Muscle of leg (tissue), 16 donors: ENCODE measurements at places on chromosomes 1 and 21. TPM values are rescaled to one million over a fixed set of nuclear protein-coding genes. Genes with fewer than 3 reads are reported as not detected.

DNA sequence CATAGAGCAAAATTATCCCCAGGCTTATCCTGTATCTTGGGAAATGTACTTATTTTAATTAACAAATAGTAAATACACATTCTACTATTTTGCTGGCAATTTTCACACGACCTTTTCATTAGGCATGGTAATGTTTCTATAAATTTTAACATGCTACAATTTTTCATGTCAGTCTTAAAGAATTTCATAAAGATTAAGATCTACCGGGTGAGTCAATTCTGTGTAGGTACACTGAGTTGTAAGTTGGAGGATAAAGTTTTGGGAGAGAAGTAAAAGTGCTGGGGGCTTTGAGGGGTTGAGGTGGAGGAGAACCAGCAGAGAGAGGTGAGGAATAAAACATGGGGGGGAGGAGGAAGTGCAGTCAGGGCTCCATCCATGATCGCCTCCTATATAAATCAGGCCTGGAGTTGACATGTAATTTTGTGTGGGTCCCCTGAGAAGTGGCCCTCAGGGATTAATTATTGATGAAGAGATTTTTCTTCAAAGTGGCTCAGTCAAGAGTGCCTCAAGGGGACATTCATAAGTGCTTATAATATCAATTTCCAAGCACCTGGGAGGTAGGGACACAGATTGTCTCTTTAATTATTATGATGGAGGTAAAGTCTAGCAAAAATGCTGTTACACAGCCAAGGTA, 7.2 kb downstream of the DPYD start:
- DNase-seq: no peak

- DNase-seq: peak; percentile 62
Measured at GRCh38 chr1:87330057-87330884, 1.6 kb downstream of the LMO4 start.

PLCH2 gene
- total RNA-seq: 0.35 TPM

NR1I3 gene
- not detected for total RNA-seq

DNA sequence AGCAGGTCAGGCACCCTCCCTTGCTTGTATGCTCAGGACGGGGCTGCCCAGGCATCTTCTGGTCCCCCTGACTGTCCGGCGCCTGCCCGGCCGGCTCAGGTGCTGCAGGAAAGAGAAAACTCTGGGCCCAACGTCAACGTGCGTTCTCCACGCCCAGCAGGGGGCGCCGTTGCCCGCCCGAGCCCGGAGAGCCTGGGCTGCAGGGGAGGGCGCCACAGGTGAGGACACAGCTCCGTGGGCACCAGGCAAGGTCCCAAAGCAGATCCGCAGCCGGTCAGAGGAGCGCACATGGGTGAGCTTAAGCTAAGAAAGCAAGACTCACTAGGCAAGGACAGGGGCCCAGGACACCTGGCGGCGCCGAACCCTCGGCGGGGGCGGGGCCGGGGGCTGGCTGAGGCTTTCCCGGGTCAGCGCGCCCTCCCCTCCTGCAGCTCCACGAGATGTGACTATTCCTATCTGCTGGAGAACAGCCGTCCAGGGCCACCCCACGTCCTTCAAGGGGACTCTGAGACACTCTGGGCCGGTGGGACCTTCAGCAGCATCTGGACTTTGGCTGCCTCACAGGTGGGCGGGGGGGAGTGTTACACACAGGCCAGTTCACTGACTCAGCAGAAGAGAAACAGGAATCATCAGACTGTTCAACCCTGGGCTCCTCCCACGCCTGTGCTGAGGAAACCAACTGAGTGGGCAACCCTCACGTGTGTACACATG, 29.3 kb downstream of the KRTAP10-1 start:
- peak; percentile 39 for DNase-seq

GRCh38 chr1:162992945-162993344, 76.2 kb upstream of the RGS4 start:
- DNase-seq: no peak

GRCh38 chr1:244157731-244158438, 106.8 kb downstream of the ZBTB18 start:
- no peak for DNase-seq

BCAS2 gene
- 27.3 TPM for total RNA-seq

REG4 gene
- not detected for total RNA-seq

DNA sequence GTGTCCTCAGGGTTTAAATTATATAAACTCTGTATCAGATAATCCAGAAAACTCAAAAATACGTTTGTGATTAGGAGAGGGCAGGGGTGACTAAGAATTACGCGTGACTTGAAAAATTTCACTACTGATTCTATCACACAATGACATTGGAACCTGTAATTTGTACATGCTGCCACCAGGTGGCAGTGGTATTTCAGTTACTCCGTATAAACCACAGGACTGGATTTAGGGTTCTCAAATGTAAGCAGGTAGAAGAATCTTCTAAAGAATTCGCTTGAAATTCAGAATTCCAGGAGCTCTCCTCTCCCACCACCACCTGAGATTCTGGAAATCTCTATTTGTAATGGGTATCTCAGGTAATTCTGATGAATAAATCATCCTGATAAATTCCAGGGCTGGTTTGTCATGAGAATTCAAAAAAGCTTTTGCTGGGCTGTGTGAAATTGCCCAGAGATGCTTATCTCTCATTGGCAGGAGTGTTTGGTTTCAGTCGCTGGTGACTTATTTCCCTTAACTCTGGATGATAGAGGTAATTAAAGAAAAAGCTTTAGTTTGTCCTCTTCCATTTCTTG, 1.7 kb upstream of the KRTAP7-1 start:
- DNase-seq: no peak

RPAP2 gene
- total RNA-seq: 31.1 TPM

GRCh38 chr1:80668372-80668771, 1132.4 kb upstream of the ADGRL2 start:
- DNase-seq: no peak

FCER1G gene
- total RNA-seq: 6.9 TPM

DNA sequence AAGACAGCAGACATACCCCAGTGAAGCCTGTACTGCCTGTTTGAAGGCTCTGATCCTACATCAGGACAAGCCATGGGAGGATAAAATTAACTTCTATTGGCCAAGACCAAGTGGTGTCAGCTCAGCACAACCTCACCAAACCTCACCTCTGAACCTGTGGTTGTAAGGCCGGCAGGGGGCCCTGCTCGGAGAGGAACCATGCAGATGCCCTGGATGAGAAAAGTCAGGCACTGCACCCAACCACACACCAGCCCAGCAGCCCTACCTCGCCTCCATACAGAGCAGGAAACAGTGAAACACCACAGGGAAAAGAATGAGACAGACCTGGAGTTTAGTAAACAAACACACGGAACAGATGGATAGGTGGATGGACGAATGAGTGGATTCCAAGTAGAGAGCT, 70.0 kb upstream of the PAX7 start:
- DNase-seq: no peak

NPPB gene
- not detected for total RNA-seq

- no peak for DNase-seq
Measured at GRCh38 chr1:18279351-18280074, 171.9 kb downstream of the IGSF21 start.

- peak; percentile 52 for DNase-seq
Measured at GRCh38 chr1:10866321-10867093, 70.1 kb upstream of the CASZ1 start.

AXDND1 gene
- total RNA-seq: 0.13 TPM

DNA sequence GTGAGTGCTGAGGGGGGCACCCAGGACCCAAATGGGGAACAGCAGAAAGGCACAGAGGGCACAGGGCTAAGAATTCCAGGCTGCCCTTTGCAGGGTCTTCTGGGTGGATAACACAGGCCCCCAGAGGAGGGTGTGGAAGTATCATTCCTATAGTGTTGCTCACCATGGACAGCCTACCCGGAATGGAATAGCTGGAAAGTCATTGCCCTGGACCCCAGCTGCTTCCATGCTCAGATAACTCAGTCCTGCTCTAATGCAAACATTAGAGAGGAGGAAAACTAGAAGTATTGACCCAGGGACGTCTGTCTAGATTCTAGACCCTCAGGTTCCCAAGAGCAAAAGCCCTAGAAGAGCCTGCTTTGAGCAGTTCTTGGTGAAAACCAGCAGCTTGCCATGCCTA, 24.7 kb downstream of the SLC6A17 start:
- no peak for DNase-seq

GRCh38 chr1:110130113-110130591, 17.9 kb downstream of the UBL4B start:
- DNase-seq: peak; percentile 41

TENT5C gene
- 6.6 TPM for total RNA-seq

DNA sequence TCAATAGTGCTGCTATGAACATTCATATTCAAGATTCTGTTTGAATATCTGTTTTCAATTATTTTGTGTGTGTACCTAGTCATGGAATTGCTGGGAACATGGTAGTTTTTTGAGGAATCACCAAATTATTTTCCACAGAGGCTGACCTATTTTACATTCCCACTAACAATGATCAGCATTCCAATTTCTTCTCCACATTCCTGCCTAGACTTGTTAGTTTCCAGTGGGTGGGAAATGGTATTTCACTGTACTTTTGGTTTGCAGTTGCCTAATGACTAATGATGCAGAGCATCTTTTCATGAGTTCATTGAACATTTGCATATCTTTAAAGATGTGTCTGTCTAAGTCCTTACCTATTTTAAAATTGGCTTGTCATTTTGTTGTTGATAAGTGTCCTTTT, 1182.6 kb upstream of the B3GALT2 start:
- no peak for DNase-seq

DNA sequence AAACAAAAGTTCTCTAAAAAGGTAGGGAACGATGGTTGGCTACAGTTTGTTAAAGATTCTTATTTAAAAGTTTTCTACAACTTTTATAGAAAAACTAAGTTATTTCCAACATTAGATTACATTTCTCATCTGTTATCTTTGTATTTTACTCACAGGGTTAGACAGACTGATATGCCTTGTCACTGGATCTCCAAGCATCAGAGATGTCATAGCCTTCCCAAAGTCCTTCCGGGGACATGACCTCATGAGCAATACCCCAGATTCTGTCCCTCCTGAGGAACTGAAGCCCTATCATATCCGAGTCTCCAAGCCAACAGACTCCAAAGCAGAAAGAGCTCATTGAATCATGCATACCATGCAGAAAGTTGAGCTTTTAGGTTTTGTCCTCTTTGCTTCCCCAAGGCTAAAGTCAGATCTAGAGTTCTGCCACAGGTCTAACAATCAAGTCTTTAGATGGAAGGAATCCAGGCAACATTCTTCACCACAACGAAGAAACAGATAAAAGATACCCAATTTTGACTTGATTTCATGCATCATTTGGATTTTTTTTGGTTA, 10.3 kb downstream of the GAS5 start:
- DNase-seq: no peak

- no peak for DNase-seq
Measured at GRCh38 chr21:26473471-26473870, 99.6 kb downstream of the CYYR1 start.

GRCh38 chr1:171477804-171478203, 7.5 kb upstream of the PRRC2C start:
- DNase-seq: no peak

GRCh38 chr1:102901996-102902395, 206.3 kb downstream of the COL11A1 start:
- DNase-seq: peak; percentile 55

DNA sequence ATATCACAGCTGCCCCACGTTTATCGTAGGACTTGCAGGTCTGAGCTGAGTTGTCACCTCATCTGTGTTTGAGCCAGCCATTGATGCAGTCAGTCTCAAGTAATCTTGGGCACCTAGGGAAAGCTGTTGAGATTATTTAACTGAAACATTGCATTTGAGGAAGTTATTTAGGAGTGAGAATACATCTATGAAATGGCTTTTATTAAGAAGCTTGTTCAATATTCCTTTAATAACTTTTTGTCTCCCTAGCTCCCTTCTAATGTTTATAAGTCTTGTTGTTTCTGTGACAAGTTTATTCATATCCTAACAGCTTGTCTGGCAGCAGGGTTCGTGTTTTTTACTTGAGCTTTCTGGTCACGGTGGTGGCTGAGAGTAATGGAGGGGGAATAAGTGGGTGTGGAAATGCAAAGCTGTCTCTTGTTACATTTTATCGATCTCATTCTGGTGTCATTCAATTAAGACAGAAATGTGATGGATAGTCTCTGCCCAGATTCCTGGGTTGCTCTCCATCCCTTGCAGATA, 555.9 kb downstream of the USP25 start:
- DNase-seq: no peak

DNA sequence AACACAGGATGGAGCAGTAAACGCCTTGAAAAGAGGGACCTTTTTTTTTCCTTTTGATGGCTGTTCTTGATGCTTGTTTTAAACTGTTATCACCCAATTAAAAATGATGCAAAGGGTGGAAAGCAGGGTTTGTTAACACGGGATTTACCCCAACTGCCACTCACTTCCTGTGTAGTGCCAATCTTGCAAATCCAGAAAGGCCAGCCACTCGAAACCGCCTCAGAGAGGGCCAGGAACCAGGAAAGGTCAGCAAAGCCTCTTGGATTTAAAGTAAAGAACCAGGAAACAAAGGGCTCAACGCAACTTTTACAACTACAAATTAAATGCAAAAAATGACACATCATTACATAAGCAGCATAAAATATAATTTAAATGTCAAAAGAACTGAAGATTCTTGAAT, 347.4 kb downstream of the PDE4B start:
- no peak for DNase-seq
